Activated naive CD8-positive, alpha-beta T cell treated with anti-CD3 and anti-CD28 coated beads, Interleukin-2, amount 10 ng/mL, durations not matched to agents 7 days and 5 days (primary cell): ENCODE measurements at places on chromosomes 16 and 17. TPM values are rescaled to one million over a fixed set of nuclear protein-coding genes. Genes with fewer than 3 reads are reported as not detected.

The CA5A gene
- total RNA-seq: not detected

The SLC47A1 gene
- not detected for total RNA-seq

The INCA1 gene
- total RNA-seq: 0.42 TPM

The PRCD gene
- 1.1 TPM for total RNA-seq

- H3K4me3 ChIP-seq: peak overlapping the region; percentile 94
- peak; percentile 63 for DNase-seq
- peak overlapping the region; percentile 93 for H3K27ac ChIP-seq
- H3K27me3 ChIP-seq: peaks cover 8% of the 10 kb centered on the region
- peaks cover 35% of the 10 kb centered on the region for H3K4me1 ChIP-seq
- peaks cover 8% of the 10 kb centered on the region for H3K36me3 ChIP-seq
Observed at GRCh38 chr16:2514333-2515179, 804 bp downstream of the ATP6V0C start.

DNA sequence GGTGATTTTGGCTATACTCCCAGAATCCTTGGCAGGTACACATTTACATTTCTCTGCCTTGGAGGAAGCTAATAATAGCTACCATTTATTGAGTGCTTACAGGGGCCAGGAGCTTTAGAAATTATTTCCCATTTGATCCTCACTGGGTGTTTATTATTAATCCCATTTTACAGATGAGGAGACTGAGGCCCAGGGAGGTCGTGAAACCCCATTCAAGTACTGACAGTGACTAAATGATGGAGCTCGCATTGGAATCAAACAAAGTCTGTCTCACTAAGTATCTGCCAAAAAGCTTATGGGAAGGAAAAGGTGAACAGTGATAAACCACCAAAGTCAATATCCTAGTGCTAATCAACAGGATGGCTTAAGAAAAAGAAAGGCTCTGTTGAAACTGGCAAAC is 33.3 kb upstream of the XYLT1 start:
- no peaks in the 10 kb centered on the region for H3K4me1 ChIP-seq
- no peak overlapping the region for H3K4me3 ChIP-seq
- no peaks in the 10 kb centered on the region for H3K36me3 ChIP-seq
- peaks cover 7% of the 10 kb centered on the region for H3K27me3 ChIP-seq

GRCh38 chr16:88938777-88939244 is 38.2 kb downstream of the CBFA2T3 start:
- H3K36me3 ChIP-seq: no peaks in the 10 kb centered on the region
- no peak overlapping the region for H3K4me3 ChIP-seq
- peaks cover 5% of the 10 kb centered on the region for H3K4me1 ChIP-seq
- H3K27ac ChIP-seq: no peak overlapping the region

GRCh38 chr16:2897110-2897509 is 14.1 kb downstream of the FLYWCH2 start:
- H3K4me3 ChIP-seq: no peak overlapping the region
- no peaks in the 10 kb centered on the region for H3K27me3 ChIP-seq
- no peak for DNase-seq
- no peaks in the 10 kb centered on the region for H3K36me3 ChIP-seq
- no peaks in the 10 kb centered on the region for H3K4me1 ChIP-seq
- H3K27ac ChIP-seq: no peak overlapping the region
